Breast epithelium (tissue), 4 donors: ENCODE measurements at places on chromosomes 7 and 10. TPM values are rescaled to one million over a fixed set of nuclear protein-coding genes. Genes with fewer than 3 reads are reported as not detected.

The FAM13C gene
- 13.9 TPM for total RNA-seq

The FRMD4A gene
- 34.4 TPM for total RNA-seq

The GDF2 gene
- not detected for total RNA-seq

The FKBP6 gene
- total RNA-seq: not detected

The HELLS gene
- total RNA-seq: 1.8 TPM

The ZSCAN25 gene
- total RNA-seq: 15.2 TPM

The ZNF33B gene
- total RNA-seq: 27.2 TPM

The ZYX gene
- total RNA-seq: 60.4 TPM

The GLUD1 gene
- 174 TPM for total RNA-seq

The AOAH gene
- 13.3 TPM for total RNA-seq

The CFAP69 gene
- total RNA-seq: 45.2 TPM
